ENCODE measurements at places on chromosomes 12 and 14.

GRCh38 chr14:29222671-29223268 lies 456.2 kb downstream of the FOXG1 start:
- DNase-seq: no peak

DNA sequence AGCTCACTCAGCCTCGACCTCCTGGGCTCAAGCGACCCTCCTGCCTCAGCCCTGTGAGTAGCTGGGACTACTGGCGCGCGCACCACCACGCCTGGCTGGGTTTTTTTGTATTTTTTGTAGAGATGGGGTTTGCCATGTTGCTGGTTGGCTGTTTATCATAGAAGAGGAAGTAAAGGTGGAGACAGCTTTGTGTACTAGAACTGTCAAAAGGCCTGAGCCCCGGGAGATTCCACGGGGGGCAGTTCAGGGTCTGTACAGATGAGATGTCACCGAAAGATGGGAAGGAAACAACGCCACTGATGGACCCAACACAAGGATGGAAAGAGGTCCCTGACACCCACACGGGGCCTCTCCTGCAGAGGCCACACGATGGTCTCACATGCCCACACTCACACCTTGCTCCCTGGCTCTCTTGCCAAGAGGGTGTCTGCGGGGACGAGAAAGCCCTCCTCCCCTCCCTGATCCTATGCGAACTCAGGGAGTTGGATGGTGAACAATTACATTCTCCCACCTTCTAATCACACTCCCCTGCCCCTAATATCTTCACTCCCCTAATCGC lies 66.6 kb downstream of the KDM2B start:
- no peak for DNase-seq

- DNase-seq: no peak
Measured at GRCh38 chr12:2084553-2085296, 31.9 kb downstream of the CACNA1C start.

DNA sequence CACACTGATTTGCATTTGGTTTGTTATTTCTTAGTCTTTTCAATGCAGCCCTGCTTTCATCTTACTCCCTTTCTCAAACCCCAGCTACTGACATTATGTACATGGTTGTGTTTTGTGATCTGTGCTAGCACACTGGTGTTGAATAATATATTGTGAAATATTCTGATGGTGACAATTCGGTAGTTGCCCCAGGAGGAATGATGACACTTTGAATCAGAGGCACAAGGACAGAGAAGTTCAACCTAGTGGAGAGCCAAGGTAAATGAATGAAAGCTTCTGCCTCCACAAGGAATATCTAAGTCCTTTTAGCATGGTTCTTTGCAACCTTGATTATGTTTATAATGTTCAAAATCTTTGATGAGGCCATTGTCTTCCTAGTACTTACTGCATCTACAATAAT lies 159.9 kb downstream of the PDE3A start:
- DNase-seq: no peak

GRCh38 chr12:119412811-119413794 lies 78.6 kb downstream of the CCDC60 start:
- no peak for DNase-seq

DNA sequence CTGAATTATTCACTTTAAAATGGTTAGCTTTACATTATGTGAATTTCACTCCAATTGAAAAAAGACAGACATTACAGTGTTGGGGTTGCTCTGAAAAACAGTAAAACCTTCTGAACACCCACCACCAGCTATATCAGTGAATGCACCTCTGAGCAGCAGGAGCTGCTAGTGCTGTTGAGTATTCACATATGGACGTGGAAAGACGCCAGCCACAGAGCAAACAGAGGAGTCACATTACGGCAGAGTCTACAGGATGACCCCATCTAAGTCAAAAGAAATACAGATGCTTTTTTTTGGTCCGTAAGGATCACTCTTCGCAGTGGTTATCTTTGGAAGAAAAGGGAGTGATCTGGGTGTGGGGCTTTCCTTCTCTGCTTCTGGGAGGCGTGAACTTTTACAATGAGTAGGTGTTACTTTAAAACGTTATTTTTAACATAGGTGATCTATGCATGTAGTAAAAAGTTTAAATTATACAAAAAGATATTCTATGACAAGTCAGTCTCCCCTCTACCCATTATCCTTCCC lies 4.5 kb downstream of the HVCN1 start:
- no peak for DNase-seq

- no peak for DNase-seq
Measured at GRCh38 chr14:70514168-70515069, 20.4 kb downstream of the ADAM20 start.

GRCh38 chr12:76444408-76444984 lies 96.3 kb upstream of the BBS10 start:
- no peak for DNase-seq

DNA sequence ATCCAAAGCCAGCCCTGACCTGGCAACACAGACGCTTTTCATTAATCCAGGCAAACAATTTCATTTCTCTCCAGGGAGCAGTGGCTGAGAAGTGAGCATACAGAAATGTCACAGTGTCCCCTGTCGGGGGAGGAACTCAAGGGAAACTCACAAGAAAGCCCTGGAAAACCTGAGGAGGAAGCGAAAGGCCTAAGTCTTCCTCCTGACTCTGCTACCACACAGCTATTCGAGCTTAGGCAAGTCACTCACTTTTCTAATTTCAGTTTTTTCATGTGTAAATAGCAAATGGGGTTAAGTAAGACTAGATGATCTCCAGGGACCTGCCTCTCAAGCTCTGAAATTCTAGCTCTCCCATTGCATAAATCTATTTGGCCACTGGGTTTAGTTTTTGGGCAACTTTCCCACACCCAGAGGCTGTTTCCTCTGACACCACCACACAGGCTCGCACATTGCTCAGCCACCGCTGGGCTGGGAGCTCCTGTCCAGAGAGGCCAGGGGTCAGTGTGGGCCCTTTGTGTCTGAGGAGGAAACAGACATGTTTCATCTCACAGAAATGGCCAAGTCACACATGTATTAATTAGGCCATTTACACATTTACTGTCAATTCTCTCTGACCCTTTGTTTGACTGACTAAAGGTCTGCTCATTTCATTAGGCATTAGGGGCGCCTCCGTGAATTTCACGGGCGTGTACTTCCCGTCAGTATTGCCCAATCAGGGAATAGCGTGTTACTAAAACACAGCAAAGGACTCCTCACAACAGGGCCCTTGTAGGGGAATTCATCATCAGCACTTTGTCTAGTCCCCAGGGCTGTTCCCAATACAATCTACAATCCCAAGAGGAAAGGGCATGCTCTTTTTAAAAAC lies 9.8 kb upstream of the PNMA1 start:
- no peak for DNase-seq

DNA sequence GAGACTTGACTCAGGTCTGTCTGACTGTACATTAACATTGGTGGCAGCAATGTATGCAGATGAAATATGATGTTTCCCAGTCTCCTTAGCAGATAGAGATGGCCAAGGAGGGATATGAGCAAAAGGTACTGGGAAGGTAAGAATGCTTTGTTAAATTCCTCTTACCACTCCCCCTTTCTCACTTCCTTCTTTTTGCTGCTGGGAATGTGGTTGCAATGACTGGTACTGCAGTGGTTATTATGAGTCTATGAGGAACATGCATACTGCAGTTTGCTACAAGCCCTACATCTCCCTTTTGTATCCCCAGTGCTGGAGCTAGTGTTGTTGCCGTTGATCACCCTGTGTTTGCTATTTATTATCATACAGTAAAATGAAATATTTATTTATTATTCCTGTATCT lies 35.9 kb downstream of the ALDH1L2 start:
- no peak for DNase-seq

DNA sequence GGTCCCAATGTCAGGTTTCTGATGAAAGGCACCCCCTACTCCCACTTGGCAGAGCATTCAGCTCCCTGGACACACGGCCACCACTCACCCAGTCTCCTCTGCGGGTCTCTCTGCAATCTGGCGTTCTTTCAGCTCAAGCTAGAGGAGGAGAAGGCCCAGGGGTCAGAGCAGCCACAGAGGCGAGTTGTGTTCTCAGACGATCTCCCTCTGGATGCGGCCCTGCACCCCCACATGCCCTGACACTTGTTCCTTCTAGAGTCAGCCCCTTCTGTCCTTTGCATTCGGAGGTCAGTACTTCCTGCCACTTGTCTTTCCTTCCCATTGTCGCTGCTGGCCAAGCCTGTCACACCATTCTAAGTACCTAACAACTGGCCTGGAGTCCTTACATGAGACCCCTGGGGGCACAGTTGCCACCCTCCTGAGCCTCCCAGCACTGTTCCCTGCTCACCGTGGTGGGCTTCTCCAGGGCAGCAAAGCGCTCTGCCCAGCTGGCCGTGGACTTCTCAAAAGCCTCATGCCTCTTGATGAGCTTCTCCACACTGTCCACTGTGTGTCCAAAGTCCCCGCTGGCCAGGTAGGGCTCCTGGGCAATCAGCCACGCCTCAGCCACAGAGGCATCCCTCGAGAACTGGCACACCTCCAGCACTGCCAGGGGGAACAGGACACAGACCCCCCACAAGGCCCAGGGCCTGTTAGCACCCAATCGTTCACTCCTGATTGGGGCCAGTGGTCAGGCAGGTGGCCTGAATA lies 63.2 kb downstream of the PLEKHG3 start:
- no peak for DNase-seq

DNA sequence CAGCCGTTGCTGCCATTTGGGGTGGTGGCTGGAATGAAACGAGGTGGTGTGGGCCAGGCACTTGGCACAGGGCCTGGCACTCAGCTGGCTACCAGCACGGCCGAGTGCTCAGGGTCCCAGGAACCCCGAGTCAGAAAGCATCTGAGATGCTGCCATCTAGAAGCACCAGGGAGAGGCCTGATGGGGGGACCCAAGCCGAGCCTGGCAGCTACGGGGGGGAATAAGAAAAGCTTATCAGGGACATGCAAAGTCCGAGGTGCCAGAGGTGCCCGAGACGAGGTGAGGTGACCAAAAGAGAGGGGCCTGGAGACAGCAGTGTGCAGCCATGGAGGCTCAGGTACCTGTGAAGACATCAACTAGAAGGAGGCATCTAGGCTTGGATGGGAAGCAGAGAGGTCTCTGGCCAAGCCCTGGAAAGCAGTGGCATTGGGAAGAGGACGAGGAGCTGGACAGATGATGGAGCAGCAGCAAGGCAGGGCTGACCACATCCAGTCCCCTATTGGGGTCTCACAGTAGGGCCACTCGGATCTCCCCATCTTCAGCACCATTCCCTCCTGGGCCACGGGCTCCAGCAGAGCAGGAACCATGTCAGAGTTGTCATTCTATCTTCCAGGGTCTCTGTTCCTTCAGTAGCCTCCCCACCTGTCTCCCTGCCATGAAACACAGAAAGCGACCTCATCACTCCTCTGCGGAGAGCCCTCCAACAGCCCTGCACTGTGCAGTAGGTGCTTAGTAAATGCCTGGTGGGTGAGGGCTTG lies 59.3 kb upstream of the DIO3 start:
- DNase-seq: no peak

DNA sequence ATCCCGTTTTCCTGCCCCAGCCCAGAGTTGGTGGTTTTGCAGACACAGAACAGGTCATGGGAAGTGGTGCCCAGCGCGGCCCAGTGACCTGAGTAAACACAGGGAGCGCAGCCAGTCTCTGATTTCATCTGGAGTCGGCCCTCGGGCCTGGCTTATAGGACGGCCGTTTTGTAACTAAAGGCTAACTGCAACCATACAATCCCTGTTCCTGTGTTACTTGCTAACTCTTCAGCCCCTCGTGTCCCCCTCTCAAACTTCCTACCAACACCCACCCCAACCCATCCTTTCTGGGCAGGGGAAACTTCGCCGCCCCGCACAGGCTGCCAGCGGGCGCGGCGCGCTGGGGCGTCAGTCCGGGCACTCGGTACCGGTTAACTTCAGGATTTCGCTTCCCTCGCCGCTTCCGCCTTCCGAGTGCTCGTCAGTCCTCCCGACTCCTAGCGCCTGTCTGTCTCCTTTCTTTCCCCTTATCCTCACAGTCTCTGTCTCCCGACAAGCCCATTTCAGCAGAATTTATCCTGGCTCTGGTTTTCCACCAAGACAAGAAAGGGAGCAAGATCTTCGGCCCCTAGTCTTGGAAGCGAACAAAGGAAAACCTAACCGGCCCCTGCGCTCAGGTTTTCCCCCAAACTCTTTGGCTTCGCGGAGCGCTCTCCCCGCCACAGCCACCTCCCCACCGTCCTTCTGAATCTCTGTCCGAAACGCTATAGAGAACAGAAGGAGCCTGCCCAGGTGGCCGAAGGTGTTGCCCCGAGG lies 2.0 kb downstream of the SIX1 start:
- DNase-seq: no peak

DNA sequence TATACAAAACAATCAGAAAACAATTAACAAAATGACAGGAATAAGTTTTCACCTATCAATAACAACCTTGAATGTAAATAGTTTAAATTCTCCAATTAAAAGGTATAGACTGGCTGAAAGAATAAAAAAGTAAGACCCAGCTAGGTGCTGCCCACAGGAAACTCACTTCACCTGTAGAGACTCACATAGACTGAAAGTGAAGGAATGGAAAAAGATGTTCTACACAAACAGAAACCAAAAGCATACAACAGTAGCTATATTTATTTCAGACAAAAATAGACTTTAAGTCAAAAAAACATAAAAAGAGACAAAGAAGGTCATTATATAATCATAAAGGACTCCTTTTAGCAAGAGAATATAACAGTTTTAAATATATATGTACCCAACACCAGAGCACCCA lies 152.4 kb upstream of the PWP1 start:
- no peak for DNase-seq

- no peak for DNase-seq
Measured at GRCh38 chr12:124727264-124727800, 136.3 kb downstream of the SCARB1 start.

DNA sequence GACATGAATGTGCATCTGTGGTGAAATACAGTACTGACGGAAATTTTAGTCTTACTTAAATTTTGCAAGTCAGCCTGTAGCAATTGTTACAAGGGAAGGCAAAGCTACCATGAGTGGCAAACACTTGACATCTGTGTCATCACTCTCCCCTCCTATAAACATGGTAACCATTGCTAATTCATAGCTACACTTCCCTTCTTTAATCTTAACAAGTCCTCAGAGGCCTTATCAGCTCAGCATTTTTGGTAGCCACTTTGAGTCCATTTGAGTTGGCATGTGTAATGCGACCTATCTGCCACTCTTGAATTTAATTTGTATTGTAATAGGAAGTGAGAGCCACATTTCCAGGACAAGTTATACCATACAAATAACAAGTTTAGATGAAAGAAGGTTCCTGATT lies 218.1 kb downstream of the RMST start:
- no peak for DNase-seq

DNA sequence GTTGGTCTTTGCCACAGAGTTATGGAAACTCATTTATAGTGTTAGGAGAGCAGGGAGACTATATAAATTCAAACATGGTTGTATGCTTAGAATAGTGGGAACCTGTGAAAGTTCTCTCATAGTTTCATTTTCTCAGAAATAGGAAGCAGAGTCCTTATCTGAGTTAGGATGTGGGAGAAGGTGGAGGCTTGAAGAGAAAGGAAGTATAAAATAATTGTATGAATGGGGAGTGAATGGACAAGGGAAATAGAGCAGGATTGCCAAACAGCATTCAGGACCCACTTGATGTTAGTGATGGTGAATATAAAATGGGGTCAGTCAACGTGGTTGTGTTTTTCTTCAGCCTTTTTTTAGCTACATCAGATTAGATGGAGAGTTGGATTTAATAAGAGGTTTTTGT lies 34.0 kb upstream of the TPH2 start:
- DNase-seq: no peak

GRCh38 chr12:55875704-55876467 lies 33.1 kb upstream of the MMP19 start:
- no peak for DNase-seq

GRCh38 chr12:94839347-94839746 lies 164.2 kb downstream of the NDUFA12 start:
- no peak for DNase-seq

GRCh38 chr14:76844223-76844622 lies 18.0 kb downstream of the LRRC74A start:
- DNase-seq: peak; percentile 25
